ENCODE measurements at places on chromosomes 1 and 21. TPM values are rescaled to one million over a fixed set of nuclear protein-coding genes. Genes with fewer than 3 reads are reported as not detected.
A peak's percentile ranks its signal among the peaks of the same experiment; 100 is the strongest.

- DNase-seq: no peak
Measured at GRCh38 chr1:28756846-28757245, 20.1 kb downstream of the YTHDF2 start.

DNA sequence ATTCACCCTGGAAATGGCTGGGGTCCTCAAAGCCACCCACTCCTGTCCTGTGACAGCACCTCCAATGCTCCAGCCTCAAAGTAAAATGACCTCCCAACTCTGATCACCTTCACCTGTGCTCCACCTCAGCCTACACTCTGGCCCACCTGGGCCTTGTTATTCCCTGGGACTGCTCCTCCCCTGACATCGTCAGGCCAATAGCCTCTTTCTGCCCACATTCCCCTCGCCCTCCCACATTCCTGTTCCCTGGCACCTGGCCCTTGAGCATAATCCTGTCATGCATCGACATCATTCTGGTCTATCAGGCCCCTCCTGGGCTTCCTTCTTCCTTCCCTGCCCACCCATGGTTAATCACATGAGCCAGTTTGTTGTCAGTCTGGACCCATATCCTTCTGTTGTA is 13.2 kb upstream of the BCAR3 start:
- DNase-seq: peak; percentile 85

EPHA10 gene
- 2.2 TPM for total RNA-seq

DISP1 gene
- 0.52 TPM for total RNA-seq

DNA sequence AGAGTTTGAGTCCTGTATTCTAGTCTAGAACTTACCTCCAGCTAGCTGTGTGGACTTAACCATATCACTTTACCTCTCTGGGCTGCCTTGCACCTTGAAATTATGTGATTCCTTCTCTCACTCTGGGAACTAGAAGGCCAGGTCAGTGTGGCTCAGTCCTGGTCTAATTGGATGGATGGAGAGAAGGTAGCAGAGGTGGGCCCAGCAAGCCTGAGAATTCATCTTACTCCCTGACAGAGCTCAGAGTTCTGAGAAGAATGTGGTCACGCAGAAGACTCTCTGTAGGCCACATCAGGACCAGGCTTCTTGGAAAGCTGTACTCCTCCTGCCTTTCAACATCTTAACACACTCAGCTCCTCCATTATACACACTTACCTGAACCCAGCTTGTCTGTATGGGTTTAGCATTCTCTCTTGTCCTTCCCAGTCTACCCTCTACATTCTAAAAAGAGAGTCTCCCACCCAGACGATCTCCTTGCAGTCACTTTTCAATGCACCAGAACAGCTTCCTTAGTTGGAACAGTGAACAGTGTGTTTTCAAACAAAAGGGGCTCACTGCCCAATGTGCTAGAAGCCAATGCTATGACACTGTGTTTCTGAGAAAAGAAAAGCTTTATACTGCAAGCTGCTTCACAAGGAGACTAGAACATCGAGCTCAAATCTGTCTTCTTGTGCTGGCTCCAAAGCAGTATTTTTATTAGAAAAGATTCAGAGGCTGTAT is 60.5 kb downstream of the CAPN9 start:
- no peak for DNase-seq

- no peak for DNase-seq
Measured at GRCh38 chr1:210445485-210445884, 116.8 kb downstream of the HHAT start.

DNA sequence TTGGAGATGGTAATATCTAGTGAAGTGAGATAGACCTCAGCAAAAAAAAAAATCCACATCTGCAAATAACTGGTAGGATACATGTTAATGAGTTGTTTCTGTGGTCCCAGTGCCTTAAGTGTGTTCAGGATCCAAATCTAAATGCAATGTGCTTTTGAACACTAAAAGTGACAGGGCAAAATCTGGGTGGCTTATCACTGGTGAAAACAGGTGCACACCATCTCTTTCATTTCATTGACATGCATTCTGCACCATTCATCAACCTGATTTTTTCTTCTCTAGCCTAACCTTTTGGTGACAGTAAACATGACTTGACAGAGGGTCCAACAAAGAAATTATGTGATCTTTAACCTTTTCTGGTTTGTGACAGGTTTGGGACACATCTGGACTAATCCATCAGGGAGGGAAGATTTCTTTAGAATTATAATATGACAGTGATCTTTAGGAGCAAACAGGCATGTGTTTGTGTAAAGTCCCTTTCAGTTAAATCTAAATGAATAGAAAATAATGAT is 201.6 kb upstream of the NEGR1 start:
- no peak for DNase-seq
